ENCODE measurements at places on chromosomes 6 and 20.

- DNase-seq, result no peak
Measured at GRCh38 chr20:4828830-4829513, 107.3 kb downstream of the PRND start.

- no peak for DNase-seq
Measured at GRCh38 chr20:58223358-58223941, 5.0 kb downstream of the ANKRD60 start.

DNA sequence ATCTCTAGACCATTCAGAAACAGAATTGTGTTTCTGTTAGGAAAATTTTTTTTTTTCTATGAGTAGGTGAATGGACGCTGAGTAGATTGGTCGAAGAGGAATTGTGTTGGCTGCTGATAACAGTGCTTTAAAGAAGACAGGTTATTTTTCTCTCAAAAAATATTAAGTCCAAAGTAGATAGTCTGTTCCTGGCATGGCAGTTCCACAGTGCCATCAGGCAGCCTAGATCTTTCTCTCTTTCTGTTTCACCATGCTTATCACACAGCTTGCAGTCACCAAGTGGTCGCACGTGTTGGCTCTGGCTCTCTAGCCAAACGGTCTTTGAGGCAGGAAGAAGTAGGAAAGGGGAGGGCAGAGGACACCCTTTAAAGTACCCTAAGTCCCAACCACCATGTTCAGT, 22.4 kb upstream of the SERINC3 start:
- DNase-seq, result no peak

DNA sequence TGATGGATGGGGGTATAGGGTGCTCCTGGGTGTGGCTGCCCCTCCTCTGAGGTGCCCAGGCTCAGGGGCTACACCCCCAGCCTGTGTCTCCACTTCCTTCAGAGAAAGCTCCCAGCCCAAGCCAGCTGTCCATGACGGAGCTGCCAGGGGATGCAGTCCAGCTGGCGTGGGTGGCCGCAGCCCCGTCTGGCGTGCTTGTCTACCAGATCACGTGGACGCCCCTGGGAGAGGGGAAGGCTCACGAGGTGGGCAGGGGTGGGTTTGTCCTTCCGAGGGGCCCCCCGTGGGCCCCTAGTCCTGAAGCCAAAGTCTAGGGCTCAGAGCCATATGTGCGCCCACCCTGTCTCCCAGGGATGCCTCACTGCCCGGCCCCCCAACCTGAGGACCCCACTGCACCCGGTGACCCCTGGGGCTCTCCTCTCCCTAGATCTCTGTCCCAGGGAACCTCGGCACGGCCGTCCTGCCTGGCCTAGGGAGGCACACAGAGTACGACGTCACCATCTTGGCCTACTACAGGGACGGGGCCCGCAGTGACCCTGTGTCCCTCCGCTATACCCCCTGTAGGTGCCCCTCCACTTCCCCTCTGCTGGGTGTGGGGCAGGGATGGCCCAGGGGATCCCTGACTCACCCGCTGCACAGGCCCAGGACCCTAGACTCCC, 19.8 kb downstream of the COL20A1 start:
- no peak for DNase-seq

GRCh38 chr6:3372184-3372846, 84.5 kb downstream of the SLC22A23 start:
- DNase-seq, result no peak

GRCh38 chr6:32192608-32193039, at the start of gene GPSM3:
Gene GPSM3, minus strand, starts transcription at chr6:32192643. Its CDS starts 130 bp downstream, at chr6:32192513.
- DNase-seq, result peak; percentile 67

DNA sequence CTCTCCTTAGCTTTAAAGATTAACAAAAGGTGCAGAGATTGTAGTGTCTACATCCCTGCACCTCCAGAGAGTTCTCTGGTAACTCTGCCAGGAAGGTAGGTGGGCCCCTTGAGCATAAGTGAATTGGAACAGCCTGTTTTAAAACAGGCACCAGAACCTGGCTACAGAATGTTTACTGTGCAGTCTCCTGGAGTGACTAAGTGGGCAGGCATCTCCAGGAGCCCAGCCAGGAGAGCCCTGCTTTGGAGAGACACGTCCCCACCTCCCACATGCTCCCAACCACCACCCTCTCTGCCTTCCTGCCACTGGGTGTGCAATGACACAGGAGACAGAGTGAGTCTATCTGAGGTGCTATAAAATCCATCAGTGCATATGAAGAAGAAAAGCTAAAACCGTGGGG, 110.3 kb upstream of the EYA4 start:
- no peak for DNase-seq

GRCh38 chr6:22497276-22497675, 72.1 kb upstream of the HDGFL1 start:
- no peak for DNase-seq

DNA sequence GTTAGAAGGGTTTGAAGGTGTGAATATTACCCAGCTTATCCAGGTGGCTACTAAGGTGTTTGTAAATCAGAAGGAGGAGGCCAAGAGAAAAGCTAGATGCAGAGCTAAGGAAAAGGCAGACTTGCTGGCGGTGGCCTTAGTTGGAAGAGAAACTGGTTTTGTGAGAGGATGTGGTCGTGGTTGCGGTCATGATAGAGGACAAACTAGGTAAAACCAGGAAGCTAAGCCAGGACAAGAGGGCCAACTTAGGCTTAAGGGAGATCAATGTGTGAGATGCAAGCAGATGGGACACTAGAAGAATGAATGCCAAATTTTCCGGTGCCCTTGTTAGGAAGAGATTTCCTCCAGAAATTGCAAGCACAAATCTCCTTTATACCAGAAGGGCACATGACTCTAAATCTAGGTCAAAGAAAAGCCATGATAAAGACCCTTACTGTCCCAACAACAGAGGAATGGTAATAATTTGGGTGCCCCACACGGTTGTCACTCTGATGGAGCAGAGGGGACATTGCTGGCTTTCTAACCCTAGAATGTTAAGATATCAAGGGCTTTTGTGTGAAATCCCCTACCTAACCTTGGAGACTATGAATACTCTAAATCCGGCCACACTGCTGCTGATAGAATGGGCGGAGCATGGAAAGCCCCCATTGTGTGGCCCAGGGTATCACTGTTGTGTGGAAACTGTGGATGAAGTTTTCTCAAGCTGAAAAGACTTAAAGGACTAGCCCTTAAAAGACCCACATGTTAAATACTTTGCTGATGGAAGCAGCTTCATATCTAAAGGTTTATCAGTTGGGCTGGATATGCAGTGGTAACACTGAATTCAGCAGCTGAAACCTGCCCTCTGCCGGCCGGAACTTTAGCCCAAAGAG, 7.8 kb downstream of the IL22RA2 start:
- no peak for DNase-seq

GRCh38 chr6:139581485-139581865, 207.0 kb upstream of the CITED2 start:
- no peak for DNase-seq

DNA sequence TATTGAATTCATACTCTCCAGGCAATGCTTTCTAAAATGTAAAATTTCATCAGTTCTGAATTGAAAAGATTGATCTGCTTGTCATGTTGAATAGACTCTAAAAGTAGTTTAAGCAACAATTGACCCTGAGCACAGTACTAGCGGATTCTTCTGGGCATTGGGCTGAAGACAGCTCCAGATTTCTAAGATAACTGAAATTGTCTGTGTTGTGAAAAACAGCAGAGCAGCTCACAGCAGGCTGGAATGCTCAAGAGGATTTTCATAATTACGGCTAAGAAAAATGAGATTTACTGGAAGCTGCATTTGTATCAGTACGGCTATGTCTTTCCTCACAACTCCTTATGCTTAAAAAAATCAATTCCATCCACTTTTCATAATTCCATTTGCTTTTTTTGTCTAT, 373.7 kb downstream of the HACE1 start:
- DNase-seq, result no peak

DNA sequence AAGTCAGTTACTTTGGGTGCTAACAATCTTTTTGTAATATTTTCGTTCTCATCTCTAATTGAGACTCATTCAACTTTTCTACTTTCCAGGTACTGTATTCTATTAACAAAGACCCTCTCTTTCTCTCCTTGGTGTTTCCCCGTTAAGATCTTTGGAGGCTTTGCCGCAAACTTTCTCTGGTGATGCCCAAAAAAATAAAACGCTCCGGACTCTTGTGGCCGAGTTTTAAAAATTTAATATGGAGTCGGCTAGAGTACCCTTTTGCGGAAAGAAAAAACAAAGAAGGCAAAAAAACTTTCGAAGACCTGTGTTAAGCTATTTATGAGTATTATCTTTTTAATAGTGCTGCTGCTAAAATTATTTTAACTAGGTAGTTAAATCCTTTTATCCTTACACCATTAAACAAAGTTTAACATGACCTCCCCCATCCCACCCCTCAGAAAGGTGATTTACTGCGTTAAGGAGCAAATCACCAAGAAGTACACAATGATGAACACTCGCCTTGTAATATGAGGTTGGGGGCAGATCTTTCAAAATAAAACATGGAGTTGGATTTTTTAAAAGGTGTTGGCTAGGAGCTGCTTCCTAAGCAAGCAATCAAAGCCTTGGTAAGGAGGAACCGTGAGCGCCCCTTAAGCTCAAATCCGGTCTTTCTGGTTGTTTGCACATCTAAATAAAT, 10.0 kb downstream of the SIM1 start:
- DNase-seq, result no peak

GRCh38 chr20:56411759-56412472, at the start of gene CASS4:
Gene CASS4, plus strand, starts transcription at chr20:56412260. Its CDS starts 199 bp downstream, at chr20:56412459.
- no peak for DNase-seq

- DNase-seq, result no peak
Measured at GRCh38 chr20:62828051-62828450, 11.2 kb downstream of the COL9A3 start.

DNA sequence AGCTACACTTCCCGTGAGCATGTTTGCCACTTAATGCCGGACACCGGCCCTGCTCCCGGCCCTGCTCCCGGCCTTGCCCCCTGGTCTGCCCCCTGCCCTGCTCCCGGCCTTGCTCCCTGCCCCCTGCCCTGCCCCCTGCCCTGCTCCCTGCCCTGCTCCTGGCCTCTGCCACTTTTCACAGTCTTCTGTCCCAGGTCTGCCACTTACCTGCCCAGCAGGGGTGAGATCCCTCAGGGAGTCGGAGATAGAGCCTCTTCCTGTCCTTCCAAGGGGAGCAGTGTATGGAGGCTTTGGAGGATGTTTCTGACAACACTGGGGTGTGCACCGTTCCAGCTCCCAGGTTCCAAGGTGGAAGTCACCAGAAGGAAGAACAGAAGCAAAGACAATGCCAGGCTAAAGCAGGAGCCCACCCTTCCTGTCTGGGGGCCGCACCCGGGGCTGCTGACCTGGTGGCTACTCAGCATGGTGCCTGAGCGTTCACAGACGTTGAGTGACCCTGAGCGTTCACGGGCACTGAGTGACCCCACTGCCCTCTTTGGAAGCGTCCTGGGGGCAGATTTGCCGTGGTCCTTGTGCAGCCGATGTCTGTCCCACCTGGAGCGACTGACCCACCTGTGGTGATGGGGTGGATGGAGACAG, 199.8 kb downstream of the DLL1 start:
- peak; percentile 42 for DNase-seq

DNA sequence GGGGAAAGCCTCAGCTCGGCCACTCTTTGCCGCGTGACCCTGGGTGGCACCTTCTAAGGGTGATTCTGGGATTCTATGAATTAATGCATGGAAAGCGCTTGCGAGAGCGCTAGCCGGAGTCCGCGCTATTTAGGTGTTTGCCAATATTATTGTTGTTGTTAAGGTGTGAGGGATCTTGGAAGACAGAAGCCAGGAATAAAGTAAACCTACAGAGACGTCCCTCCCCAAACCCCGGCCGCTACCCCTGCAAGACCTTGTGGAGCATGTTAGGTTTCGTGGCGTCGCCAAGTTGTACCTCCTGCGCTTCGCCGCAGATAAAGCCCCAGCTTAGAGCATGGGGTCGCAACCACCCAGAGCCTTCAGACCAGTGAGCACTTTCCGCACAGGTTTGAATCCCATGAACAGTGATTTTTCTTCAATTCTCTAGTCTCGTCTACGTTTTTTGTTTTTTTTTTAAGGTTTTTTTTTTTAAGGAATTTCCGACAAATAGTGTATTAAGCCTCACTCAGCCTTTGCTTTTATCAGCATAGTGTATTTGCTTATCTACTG, 16.9 kb upstream of the ZSCAN9 start:
- DNase-seq, result no peak

DNA sequence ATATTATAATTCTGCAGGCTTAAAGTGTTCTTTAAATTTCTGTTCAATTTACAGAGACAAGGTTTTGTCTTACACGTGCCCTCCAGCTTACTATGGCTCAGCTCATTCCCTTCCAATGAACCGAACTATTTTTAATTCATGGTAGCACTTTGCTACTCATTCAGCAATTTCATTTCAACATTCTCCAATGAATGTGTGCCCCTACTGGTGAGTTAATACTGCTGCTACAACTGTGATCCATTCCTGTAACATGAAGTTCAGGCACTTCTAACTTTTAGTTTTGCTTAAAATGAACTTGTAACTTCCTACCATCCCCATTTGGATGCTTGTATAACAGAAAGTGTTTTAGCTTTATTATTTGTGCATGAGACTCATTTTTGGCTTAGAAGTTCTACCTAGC, 99.7 kb downstream of the F13A1 start:
- no peak for DNase-seq
